ENCODE measurements at places on chromosomes 7 and 10.

GRCh38 chr7:8499128-8499527, 65.7 kb downstream of the NXPH1 start:
- no peak for DNase-seq

GRCh38 chr10:114616516-114616915, 41.6 kb downstream of the ABLIM1 start:
- no peak for DNase-seq

DNA sequence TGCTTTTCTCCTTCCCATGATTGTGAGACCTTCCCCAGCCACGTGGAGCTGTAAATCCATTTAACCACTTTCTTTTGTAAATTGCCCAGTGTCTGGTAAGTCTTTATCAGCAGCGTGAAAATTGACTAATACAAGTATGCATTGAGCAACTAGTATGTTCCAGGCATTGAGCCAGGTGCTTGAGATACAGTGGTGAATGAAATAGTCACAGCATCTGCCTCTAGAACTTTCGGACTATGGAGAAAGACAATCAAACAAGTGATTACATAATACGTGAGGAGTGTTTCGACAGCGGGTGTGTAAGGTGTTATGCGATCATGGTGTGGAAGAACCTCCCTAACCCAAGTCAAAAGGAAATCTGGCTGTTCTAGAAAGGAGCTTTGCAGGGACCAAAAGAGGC, 21.6 kb upstream of the NUP205 start:
- DNase-seq, result no peak

GRCh38 chr10:29804025-29804852, 169.5 kb upstream of the SVIL start:
- DNase-seq, result peak; percentile 86

GRCh38 chr7:10211016-10211415, 762.7 kb upstream of the PHF14 start:
- DNase-seq, result no peak

GRCh38 chr7:129150199-129150996, 5.9 kb downstream of the TSPAN33 start:
- no peak for DNase-seq

DNA sequence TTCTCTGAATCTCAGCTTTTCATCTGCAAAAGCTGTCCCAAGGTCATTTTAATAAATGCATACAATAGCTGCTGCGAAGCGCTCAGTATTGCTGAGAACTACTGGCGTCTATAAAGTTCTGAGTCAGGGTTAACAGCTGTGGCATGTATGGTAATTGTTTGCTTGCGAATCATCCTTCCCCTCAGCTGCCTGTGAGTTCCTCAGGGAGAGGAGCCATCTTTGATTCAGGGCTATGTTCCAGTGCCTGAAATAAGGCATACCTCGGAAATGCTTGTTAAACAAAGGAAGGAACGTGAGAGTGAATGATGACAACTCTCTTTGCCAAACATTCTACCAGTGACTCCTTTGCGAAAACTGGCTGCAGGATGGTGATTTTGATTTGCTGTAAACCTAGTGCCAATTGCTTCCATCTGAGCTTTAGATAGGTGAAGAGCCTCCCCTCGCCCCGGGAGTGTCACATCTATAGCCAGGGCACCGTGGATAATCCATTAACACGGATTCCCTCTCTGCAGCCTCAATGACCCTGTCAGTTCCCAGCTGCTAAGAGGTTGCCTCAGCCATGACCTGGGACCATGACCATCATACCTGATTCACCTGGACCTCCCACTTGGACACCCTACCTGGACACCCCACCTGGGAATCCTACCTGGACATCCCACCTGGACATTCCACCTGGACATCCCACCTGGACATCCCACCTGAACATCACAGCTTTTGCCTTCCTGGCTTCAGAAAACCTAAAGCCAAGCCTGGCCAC, 39.6 kb downstream of the GPRIN2 start:
- DNase-seq, result peak; percentile 78

DNA sequence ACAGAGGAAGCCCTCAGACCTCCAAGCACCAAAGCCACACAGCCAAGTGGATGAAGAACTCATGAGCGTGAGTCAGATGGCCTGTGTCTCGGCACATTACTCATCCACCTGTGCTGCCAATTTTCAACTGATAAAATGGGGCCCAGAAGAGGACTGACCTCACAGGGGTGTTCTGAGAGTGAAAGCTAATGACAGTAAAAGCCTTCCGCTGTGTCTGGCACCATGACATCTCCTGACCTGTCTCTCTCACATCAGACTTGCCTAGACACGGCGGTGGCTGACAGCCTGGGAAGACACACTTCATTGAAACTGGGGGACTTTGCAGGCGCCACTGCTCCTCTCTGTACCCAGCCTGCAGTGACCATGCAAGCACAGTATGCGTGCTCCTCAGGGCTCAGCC, 8.3 kb upstream of the SLC18A3 start:
- DNase-seq, result peak; percentile 40

DNA sequence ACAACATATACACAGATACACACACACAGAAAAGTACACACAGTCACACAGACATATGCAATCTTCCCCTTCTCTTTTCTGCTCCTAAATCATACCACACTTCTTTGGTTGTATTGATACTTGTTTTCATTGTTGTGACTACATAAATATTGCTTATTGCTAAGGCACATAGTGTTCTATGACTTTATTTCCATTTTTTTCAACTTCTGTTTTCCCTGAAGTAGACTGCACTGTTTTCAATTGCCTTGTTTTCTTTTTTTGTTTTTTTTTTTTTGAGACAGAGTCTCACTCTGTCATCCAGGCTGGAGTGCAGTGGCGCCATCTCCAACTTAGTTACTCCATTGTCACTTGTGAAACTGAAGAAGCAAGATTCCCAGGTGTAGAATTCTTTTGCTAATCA, 10.0 kb upstream of the PRKAR2B start:
- no peak for DNase-seq

GRCh38 chr7:17985473-17986239, 42.0 kb downstream of the PRPS1L1 start:
- no peak for DNase-seq

DNA sequence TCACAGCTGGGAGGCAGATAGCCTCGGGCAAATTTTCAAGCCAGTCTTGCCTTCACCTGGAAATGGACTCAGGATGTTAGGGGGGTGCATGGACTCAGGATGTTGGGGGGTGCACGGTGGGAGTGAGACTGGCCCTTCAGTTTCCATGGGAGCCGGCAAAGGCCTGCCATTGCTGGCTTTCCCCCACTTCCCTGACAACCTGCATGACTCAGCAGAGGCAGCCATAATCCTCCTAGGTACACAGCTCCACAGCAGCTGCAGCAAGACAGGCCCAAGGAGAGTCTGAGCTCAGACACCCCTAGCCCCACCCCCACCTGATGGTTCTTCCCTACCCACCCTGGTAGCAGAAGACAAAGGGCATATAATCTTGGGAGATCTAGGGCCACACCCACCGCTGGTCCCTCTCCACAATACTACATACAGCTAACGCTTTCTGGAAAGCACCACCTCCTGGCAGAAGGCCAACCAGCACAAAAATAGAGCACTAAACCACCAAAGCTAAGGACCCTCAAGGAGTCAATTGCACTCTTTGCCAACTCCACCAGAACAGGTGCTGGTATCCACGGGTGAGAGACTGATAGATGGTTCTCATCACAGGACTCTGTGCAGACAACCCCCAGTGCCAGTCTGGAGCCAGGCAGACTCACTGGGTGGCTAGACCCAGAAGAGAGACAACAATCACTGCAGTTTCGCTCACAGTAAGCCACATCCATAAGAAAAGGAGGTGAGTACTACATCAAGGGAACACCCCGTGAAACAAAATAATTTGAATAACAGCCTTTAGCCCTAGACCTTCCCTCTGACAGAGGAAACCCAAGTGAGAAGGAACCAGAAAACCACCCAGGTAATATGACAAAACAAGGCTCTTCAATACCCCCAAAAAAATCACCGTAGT, 18.3 kb downstream of the C7orf25 start:
- DNase-seq, result no peak

GRCh38 chr7:33824911-33825459, 80.4 kb upstream of the BMPER start:
- no peak for DNase-seq

DNA sequence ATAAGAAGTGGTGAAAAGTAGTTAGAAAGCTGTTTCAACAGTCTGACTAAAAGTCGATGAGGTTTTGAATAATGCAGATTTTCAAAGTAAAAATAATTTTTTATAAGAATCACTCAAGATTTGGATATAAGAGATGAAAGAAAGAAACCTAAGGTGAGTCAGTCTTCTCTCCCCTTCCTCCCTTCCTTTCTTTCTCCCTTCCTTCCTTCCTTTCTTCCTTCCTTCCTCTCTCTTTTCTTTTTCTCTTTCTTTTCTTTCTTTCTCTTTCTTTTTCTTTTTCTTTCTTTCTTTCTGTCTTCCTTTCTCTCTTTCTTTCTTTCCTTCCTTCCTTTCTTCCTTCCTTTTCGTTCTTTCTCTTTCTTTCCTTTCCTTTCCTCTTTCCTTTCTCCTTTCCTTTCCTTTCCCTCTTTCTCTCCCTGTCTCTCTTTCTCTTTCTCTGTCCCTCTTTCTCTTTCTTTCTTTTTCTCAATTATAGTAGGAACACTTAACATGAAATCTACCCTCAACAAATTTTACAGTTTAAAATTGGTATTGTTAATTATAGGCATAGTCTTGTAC, 308.6 kb downstream of the ARL4A start:
- no peak for DNase-seq

DNA sequence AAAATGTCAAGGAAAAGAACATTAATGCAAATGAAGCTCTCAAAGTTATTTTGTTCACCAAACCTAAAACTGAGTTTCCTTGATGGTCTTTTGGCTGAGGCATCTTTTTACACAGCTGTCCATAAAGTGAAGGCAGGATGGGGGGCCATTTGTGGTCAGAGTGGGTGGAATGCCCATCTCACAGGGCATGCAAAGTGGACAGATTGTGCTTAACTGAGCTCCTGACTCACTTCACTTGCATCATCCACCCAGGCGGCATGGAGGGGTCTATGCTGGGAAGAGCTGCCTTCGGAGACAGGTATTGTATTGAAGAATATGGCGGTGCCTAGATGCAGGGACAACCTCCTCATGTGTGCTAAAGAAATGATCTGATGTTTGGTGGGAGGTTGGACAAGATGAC, 905.3 kb downstream of the KCNMA1 start:
- no peak for DNase-seq

DNA sequence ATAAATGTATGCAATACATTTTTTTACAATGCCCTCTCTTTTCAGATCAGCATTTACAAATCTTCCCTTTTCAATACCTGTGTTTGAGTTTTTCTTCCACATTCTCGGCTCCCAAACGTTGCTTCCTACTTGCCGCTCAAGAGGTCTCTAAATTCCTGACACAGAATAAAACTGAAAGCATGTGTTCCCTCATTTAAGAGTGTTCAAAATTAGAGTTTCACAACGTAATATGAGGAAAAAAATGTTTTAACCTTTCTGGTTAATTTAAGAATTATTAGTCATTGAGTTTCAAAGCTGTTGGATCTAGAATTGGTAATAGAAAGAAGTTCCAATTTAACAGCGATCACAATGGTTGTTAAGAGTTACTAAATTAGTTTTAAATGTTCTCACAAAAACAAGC, 100.4 kb downstream of the ARID5B start:
- DNase-seq, result no peak

GRCh38 chr10:13705526-13706174, 118.9 kb downstream of the PRPF18 start:
- DNase-seq, result no peak

- no peak for DNase-seq
These were observed 154.7 kb downstream of the ANK3 start for GRCh38 chr10:60235001-60235400.

GRCh38 chr7:130174237-130174959, 30.8 kb downstream of the TMEM209 start:
- no peak for DNase-seq

GRCh38 chr10:120715171-120715570, 136.0 kb upstream of the WDR11 start:
- no peak for DNase-seq

GRCh38 chr7:159033956-159034355, 110.7 kb downstream of the VIPR2 start:
- no peak for DNase-seq

DNA sequence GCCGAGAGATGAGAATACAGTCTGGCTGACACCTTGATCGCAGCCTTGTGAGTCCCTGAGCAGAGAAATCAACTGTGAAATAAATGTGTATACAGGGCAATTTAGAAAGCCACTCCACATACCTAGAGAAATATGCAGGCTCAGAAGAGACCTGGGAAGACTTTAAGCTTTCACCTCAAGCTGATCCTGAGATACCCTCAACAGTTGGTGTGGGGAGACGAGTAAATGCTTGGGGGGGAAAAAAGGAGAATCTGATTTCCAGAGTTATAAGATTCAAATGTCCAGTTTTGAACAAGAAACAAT, 123.5 kb downstream of the SMURF1 start:
- DNase-seq, result no peak

DNA sequence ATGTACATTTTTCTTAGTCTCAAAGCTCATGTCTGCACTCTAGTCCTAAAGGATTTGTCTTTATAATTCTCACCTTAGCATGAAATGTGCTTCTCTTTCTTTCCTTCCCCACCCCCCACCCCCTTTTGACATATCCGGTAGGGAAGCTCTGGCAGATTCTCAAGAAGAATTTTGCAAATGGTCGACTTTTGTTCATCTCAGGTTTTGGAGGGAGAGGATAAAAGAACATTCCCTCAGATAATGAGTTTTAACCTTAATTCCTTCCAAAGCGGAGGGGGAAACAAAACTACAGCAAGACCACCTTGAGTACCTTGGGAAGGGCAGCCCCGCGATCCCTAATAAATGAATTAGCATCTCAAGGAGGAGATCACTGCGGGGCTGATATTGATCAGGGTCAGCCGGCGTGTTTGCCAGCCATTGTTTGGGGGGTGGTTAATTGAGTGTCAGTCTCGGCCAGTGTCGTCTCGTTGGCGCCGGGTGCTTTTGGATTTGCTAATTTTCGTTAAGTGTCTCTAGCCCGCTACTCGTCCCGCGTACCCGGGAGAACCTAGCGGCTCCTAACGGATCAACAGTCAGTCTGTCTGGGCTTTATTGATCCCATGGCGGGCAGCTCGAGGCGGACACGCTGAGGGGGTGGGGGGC, 874 bp upstream of the BAMBI start:
- DNase-seq, result no peak
